Naive thymus-derived CD8-positive, alpha-beta T cell (primary cell): ENCODE measurements at places on chromosomes 7 and 10. TPM values are rescaled to one million over a fixed set of nuclear protein-coding genes. Genes with fewer than 3 reads are reported as not detected.

The FFAR4 gene
- polyA plus RNA-seq: not detected

DNA sequence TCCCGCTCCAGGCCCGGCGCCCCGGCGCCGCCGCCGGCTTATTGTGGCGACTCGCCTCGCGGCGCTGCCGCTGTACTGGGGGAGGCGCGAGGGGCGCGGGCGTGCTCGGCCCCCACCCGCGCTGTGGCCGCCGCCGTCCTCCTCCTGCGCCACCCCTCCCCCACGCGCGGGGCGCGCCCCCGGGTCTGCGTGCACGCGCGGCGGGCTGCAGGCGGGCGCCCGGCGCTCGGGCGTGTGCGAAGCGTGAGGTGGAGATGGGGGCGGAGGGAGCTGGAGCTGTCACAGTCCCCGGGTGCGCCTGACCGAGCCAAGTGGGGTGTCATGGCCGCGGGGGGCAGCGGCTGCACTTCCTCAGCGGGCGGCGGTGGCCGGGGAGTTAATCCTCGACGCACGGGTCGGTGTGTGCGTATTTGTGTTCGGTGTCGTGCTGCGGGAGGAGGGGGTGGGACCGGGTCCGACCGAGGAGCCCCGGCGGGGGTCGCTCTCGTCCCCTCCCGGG lies 672 bp downstream of the LCOR start:
- peak; percentile 86 for DNase-seq

The RTKN2 gene
- polyA plus RNA-seq: 0.08 TPM

- DNase-seq: no peak
Observed at GRCh38 chr10:44828508-44829142, 82.5 kb upstream of the TMEM72 start.

DNA sequence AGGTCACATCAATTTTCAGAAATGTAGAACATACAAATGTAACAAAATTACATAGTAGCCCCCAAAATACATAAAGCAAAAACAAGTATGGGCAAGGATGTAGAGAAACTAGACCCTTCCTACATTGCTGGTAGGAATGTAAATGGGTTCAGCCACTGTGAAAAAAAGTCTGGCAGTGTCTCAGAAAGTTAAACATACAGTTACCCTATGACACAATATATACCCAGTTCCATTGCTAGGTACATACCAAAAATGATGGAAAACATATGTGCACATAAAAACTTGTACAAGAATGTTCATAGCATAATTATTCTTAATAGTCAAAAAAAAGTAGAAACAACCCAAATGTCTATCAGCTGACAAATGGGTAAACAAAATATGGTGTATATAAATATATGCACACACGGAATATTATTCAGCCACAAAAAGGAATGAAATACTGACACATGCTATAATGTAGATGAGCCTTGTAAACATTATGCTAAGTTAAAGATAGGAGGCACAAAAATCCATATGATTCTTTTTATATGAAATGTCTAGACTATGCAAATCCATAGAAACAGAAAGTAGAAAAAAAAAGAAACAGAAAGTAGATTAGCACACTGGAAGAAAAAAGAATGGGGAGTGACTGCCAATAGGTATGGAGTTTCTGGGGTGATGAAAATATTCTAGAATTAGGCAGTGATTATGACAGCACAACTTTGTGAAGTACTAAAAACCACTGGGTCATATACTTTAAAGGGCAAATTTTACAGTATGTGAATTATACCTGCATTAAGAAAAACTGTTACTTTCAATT lies 13.5 kb downstream of the HERPUD2 start:
- DNase-seq: no peak

- peak; percentile 46 for DNase-seq
Observed at GRCh38 chr10:119199231-119199992, 8.0 kb upstream of the GRK5 start.

GRCh38 chr7:36391436-36392198 lies 2.0 kb downstream of the ANLN start:
- DNase-seq: no peak

DNA sequence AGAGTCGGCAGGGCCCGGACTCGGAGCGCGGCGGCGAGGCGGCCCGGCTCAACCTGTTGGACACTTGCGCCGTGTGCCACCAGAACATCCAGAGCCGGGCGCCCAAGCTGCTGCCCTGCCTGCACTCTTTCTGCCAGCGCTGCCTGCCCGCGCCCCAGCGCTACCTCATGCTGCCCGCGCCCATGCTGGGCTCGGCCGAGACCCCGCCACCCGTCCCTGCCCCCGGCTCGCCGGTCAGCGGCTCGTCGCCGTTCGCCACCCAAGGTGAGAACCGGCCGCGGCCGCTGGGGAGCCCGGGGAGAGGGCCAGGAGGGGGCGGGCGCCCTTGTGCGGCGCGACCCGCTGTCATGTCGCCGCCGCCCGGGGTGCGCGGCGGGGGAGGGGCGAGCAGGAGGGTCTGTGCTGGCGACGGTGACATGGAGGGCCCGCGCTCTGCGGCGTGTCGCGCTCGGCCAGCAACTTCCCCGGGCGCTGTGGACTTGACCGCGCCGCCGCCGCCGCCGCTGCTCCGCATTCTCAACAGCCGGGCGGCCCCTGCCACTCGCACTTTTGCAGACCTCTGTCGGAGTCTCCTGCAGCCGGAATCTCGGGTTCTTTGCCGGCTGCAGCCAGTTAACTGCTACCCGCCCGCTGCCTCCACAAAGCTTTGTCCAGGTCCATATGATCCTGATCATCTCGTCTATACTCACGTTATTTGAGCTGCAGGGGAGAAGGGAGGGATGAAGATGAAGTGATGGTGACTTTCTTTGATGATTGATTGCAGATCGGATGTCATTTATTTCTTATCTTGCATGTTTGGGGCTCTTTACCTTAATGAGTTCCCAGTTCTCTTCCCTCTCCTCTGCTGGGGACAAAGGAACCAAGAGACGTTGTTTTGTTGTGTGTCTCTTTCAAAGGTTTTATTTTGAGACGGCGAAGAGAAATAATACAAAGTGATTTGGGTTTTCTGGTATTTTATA lies 869 bp downstream of the TRIM24 start:
- DNase-seq: peak; percentile 63

DNA sequence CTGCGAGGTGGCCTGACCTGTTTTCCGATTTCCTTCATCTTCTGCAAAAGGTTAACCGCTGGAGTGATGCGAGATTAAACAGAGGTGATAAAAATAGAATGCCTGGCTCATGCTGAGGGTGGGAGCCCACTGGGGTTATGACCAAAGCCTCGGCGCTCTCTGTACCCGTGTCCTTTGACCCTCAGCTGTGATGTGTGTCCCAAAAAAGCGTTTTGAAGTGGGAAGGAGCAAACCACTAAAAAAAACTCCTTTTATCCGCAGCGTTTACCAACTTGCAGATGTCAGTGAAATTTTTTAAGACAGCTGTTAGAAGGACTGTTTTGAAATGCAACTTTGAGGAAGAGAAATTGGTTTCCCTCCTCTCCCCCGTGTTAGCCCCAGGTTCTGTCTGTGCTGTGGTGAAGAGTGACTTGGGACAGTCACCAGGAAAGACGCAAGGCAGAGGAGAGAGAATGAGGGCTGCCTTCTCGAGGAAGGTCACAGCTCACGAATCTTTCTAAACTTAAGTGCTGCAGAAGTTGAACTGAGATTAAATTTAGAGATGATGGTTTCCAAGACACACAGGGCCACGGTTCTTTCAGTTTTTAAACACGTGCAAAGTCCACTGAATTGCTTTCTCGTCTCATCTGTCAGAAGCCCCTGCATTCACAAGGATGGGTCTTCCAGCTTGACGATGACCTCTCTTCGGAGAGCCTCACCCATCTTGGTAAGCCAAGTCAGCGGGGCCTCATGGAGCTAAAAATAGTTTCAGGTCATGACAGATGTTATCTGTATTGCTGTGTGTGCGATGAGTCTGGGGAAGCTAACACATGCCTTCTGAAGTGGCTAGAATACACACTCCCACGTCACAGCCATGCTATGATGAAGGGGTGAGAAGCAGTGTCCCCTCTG lies 27.6 kb downstream of the AMZ1 start:
- DNase-seq: peak; percentile 77

DNA sequence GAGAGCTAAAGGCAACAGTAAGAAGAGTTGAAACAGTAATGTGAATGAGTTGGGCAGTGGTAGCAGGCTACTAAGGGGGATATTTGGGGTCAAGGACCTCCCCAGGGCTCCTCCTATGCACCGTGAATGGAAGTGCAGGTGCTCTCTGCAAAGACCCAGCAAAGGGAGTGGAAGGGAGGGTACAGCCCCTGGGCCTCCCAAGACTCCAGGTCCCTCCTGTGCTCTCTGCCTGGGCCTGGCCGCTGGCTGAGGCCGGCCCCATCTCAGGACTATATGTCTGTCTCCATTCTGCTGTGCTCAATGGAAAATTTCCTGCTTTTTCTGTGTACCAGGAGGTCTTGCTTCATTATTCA lies 372.1 kb upstream of the MKI67 start:
- DNase-seq: no peak

- no peak for DNase-seq
Observed at GRCh38 chr7:36506820-36507219, 117.2 kb downstream of the ANLN start.

GRCh38 chr7:32242436-32242835 lies 172.2 kb upstream of the PDE1C start:
- DNase-seq: no peak

- no peak for DNase-seq
Observed at GRCh38 chr10:77007834-77008233, 629.8 kb downstream of the KCNMA1 start.

DNA sequence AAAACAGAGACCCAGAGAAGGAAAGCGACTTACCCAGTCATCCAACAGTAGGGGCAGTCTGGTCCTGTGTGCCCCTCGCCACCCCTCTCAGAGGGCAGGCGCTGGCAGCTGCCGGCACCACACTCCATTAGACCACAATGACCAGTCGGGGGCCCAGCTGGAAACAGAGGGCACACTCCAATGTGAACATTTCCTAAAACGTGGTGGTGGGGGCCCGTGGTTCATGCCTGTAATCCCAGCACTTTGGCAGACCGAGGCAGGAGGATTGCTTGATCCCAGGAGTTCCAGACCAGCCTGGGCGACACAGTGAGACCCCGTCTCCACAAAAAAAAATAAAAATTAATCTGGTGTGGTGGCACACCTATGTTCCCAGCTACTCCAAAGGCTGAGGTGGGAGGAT lies 912 bp upstream of the OAT start:
- DNase-seq: no peak

DNA sequence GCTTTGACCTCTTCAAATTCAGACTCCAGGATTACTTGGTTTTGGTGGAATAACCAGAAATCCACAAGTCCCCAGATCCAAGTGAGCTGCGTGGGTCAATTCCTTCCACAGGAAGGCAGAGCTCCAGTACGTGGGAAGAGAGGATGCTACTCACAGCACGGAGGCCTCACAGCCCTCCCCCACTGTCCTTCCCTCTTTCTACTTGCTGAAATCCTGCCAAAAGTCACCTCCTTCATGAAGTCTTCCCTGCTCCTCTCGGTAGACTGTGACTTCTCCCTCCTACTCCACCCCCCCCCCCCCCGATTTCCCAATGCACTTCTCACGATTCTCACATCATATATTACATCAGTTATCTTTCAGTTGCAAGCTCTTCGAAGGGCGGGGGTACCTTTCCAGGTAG lies 12.3 kb downstream of the CAMK2G start:
- no peak for DNase-seq

DNA sequence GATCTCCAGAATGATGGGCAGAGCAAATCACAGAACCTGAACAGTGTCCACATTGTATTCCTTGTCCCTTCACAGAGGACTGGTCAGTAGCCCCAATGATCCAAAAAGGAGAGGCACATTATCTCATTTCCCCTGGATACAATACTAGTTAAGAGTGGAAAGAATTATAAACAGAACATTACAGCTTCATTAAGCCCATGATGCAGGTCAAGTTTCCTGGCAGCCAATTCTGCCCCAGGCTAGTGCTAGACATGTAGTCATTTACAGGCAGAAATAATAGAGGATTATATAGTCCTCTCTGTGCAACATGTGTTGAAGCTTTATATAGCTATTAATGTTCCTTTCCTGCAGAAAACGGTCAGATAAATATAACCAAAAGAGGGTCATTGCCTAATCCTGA lies 124.3 kb upstream of the WNT16 start:
- DNase-seq: no peak

DNA sequence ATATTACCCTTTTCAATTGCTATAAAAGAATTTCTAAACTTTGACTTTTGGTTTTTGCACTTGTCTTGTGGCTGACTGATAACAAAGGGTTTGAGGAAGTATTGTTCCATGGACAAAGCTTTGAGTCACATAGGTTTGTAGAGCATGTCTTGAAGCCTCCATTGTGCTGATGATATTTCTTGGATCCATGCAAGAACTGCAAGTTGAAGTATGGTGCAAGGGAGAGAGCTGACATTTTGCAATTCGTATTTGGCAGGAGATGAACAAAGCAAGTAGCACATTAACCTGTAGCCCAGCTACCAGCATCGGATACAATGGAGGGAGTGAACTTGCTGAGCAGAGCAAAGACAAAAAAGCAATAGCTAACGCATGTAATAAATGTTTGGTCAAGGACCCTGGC lies 23.4 kb downstream of the MGAM2 start:
- DNase-seq: no peak

DNA sequence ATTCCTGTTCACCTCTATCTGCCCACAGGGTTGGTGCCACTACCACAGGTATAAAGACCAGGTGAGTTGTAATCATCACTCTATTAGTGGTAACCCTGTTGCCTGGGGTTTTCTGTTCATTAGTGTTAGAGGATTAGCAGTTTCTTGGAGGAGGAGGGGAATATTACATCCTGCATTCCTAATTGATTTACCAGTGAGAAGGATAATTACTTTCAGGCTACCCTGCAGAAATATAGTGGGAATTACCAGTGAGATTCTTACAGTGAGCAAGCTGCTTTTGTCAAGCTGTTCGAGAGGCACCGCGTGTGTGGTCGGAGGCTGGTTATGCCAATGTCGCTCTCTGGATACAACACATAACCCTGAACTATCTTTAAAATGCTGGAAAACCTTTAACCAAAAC lies 280.7 kb downstream of the SORCS3 start:
- no peak for DNase-seq

GRCh38 chr7:98133621-98134303 lies 27.1 kb downstream of the LMTK2 start:
- DNase-seq: no peak

DNA sequence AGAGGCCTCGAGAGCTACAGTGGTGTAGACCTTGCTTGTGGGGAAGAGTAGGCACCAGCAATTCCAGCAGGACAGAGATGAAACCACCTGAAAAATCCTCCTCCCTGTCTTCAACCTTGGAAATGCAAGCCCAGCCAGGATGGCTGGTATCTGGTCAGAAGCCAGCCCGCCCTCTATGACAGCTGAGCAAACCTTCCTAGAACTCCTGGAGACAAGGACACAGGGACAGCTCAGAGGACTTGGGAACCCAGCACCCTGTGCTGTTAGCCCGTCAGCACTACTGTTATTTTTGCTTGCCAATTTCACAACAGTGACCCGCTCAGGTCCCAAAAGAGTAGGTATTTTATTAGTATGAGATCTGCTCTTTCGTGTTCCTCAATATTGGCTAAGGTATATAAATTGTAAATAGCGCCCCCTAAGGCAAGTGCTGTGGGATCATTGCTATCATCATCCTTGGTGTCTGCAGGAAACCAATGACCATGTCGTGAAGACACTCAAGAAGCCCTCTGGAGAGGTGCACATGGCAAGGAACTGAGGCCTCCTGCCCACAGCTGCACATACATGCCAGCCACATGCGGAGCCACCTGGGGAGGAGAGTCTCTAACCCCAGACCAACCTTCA lies 156.5 kb upstream of the CHST15 start:
- no peak for DNase-seq
